ENCODE measurements at places on chromosomes 4 and X. TPM values are rescaled to one million over a fixed set of nuclear protein-coding genes. Genes with fewer than 3 reads are reported as not detected.

RGN gene
- 188 TPM for total RNA-seq

PCDH18 gene
- 1.3 TPM for total RNA-seq

RNF150 gene
- total RNA-seq = 1.4 TPM

TECRL gene
- total RNA-seq = not detected

CFAP99 gene
- total RNA-seq = 1.3 TPM

TENM3 gene
- total RNA-seq = 1.4 TPM

BGN gene
- total RNA-seq = 88.4 TPM

ESX1 gene
- not detected for total RNA-seq

UNC5C gene
- 0.86 TPM for total RNA-seq

PCDH11X gene
- total RNA-seq = 0.03 TPM

ZFP42 gene
- 0.15 TPM for total RNA-seq

RRH gene
- not detected for total RNA-seq

IL2 gene
- 1.2 TPM for total RNA-seq

MND1 gene
- not detected for total RNA-seq

DNA sequence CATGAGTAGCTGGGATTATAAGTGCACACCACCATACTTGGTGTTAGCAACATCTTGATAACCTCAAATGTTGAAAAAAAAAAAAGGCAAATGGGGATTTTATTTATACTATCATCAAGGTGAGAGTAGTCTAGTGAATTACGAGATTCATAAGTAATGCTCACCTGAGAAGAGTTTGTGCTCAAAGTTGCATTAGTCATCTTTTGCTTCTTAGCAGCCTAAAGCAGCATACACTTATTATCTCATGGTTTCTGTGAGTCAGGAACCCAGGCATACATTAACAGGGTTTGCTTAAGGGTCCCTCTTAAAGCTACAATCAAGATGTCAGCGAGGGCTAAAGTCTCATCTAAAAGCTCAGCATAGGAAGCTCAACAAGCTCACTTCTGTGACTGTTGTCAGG is 8.2 kb upstream of the EXOSC9 start:
- DNase-seq = no peak

DNA sequence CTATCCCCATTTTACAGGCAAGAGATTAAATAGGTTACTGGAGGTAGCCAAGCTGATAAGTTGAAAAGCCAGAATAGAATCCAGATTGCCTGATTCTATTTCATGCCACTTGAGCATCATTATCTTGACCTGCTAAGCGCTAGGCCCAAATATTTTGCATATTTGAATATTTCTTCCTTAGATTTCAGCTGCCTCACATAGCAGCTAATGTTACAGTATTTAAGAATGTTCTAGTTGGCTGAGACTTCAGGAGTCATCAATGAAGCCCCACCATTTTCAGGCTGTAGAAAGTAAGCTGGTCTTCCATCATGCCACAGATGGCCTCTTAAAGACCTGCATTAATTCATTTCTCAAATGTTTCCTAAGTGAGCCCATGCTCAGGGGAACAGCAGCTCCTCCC is 121.4 kb downstream of the SHROOM3 start:
- no peak for DNase-seq

- DNase-seq = peak; percentile 62
These were observed 29.0 kb downstream of the NOP14 start for GRCh38 chr4:2934077-2934812.

DNA sequence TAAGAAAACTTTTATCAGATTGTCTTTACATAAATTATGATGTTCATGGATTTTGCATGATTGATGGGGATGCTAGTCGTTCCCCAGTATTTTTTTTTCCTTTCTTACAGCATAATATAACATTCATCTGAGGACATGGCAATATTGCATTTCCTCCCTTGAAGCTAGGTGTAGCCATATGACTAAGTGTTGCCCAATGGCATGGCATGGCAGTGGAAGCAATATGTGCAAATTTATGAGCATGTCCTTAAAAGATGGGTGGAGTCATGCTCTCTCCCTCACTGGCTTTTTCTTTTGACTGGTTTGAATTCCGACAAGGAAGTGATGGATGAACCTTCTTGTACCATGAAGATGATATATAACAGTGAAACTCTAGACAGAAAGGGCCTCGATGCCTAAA is 96.3 kb downstream of the BANK1 start:
- DNase-seq = no peak

GRCh38 chr4:2787230-2788100 is 5.4 kb upstream of the SH3BP2 start:
- DNase-seq = peak; percentile 51

DNA sequence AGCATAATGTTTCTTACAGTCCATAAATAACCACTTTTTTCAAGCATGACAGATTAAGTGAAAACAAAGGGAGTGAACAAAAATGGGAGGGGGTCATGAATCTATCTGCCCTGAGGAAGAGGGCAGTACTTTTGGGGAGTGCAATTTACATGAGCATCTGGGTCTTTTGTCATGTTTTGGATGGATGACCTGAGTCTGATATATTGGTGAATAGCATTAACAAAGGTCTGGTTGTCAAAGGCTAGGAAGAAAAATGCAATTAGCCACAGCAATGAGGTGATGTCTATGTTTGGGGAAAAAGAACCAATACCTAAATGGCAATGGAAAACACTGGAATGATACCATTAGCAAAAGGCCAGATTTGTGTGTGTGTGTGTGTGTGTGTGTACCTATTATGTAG is 15.1 kb upstream of the MAD2L1 start:
- DNase-seq = no peak

GRCh38 chr4:132683957-132684356 is 465.1 kb upstream of the PCDH10 start:
- no peak for DNase-seq

DNA sequence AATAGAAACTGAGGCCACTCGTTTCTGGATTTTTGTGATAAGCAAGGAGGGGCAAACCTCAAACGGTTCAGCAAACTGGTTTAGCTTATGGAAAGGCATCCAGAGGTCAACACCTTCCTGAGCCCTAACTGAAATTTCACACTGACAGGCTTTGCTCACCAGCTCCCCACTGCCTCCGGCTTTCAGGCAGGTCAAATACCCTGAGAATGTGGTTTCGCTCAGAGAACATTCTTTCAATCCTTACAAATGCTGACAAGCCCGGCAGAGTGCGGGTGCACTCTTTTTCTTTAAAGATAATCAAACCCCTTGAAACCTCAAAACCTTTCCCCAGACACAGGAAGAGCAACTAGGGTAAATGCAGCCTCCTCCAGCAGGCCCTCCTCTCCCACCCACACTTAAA is 41.5 kb downstream of the CD40LG start:
- no peak for DNase-seq

- no peak for DNase-seq
These were observed 38.3 kb downstream of the LHFPL1 start for GRCh38 chrX:112641449-112641848.

DNA sequence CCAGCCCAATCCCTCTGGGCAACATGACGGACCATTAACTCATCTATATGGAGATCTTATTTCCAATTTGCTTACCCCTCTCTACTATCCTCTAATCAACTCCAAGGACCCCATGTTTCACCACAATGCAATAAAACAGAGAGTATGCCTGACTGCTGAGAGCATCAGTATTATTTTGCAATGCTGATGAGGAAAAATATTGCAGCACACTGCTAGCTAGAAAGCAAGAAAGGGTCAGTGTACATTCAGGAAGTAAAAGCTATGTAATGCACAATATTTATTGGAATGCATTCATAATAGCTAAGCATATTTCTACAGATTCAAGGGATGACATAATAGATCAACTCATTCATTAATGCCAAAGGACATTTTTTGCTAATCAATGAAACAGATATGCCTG is 33.2 kb downstream of the ARAP2 start:
- DNase-seq = no peak

DNA sequence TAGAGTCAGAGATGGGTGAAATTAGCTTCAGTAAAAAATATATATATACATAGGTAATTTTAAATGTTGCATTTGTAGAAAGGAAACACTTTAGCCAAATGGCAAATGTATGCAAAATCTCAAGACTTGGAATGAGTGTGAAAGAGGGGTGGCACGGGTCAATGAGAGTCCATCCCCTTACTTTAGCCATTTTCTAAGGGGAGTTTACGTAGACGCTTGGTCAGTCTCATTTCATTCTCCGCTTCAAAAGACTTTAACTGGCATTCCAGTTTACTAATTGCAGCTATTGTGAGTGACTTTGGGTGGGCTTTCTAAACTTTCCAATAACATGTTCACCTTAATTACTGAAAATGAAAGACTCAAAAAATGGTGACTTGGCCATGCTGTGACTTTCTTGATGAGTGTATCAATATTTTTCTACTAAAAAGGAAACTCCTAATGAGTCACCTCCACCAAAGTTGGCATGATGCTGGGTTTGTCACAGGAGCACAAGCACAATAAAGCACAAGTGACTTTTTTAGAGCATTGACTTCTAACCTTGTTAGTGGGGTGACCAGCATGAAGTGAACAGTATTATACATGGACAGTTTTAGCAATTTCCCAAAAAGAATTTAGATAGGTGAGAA is 356.0 kb upstream of the RASGEF1B start:
- DNase-seq = no peak

DNA sequence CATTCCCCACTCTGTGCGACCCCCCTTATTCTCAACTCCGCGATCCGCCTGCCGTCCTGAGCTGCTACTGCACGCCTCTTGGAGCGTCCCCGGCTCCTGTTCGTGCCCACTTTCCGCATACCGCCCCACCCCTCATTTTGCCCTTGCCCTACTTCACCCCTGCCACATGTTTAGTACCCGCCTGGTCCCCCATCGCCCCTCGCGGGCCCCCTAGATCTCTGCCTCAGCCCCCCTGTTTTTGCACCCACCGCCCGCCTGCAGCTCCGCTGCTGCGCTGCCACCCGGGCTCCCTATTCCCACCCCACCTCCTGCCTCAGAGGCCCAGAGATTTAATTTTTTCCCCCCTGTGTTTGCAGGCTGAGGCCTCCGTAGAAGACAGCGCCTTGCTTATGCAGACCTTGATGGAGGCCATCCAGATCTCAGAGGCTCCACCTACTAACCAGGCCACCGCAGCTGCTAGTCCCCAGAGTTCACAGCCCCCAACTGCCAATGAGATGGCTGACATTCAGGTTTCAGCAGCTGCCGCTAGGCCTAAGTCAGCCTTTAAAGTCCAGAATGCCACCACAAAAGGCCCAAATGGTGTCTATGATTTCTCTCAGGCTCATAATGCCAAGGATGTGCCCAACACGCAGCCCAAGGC is 1.4 kb downstream of the MAGED1 start:
- DNase-seq = peak; percentile 44

GRCh38 chr4:37023996-37024395 is 220.5 kb upstream of the NWD2 start:
- DNase-seq = no peak

DNA sequence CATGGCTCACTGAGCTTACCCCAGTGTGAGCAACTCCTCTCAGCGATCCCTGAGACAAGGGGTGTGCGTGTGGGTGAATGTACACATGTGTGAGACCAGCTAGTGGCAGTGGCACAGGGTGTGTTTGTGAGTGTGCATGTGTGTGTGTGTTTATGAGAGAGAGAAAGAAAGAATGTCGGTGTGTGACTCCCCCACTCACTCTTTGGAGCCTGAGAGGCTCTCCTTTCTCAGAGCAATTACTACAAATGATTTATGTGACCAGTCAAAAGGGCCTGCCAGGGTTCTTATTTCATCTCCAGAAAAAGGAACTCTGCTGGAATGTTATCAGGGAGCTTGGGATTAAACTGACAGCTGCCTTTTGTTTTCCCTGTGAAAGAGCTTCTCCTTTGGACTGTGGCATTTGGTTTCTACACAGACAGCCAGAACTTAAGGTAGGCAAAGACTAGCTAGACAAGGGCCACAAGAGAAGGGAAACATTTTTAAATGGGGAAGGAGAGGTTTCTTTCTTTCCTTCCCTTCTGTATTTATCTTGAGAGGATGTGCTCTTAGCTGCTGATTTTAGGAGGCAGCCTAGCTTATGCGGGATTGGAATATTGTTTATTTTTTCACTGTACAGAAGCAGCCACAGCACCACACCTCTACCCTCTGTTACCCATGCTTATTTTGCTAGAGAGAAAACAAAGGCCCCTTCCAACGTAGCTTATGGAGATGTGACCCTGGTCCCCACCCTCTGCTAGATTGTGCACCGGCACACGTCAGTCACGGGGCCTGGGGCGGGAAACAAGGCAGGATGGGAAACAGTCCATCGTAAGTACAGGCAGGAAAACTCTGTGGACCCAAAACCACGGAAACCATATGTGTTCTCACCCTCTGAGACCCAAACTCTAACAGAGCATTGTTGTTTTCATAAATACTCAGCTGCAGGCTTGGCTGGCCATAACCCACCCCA is 143.5 kb downstream of the MGST2 start:
- DNase-seq = no peak

GRCh38 chrX:87236830-87237440 is 280.7 kb upstream of the KLHL4 start:
- DNase-seq = no peak

- no peak for DNase-seq
These were observed 245.5 kb upstream of the SLC7A11 start for GRCh38 chr4:138487670-138488069.

GRCh38 chr4:155759372-155760252 is 791 bp downstream of the GUCY1B1 start:
- DNase-seq = peak; percentile 54

DNA sequence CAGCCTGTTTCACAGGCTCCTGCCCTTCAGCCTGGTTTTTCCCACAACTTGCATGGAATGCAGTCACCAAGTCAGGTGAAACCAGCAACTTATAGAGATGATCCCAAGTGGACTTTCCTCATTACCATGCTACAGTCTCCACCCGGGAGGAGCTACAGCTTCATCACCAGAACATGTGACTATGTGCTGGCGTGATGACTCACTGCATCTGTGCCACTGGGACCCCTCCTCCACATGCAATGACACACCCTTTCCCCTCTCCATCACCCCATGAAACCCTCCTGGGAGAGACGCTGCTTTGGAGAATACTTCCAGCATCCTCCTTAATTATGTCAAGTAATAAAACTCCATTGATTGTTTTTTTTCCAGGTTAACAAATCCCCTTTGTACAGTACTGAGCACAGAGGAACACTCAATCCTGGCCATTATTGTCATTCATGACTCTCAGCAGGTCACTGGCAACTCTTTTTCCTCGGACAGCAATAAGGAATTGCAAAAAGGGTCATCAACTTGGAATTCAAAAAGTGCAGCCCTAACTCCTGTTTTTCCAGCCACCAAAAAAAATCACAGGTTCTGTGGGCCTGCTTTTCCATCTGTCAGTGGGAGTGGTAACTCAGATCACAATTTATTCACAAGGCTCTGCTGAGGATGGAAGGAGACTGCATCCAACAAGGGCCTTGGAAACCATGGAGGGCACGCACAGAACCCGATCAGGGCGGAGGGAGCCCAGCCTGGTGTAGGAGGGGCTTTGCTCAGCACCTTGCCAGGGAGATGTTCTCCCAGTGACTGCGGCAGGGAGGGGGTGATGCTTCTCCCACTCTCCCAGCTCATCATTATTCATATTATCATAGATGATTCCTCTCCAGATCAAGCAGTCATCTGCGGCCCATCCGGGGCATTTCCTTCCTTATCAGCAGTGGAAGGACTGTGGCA is 17.4 kb downstream of the QDPR start:
- DNase-seq = no peak
